ENCODE measurements at places on chromosomes 11 and 22.

- DNase-seq: no peak
These were observed 10.9 kb upstream of the FCHSD2 start for GRCh38 chr11:73152861-73153483.

GRCh38 chr11:86888164-86889000 lies 66.8 kb downstream of the FZD4 start:
- no peak for DNase-seq

GRCh38 chr11:60129853-60130252 lies 41.4 kb downstream of the MS4A2 start:
- DNase-seq: no peak

GRCh38 chr11:64241491-64242374 lies 838 bp downstream of the FKBP2 start:
- DNase-seq: peak; percentile 36

DNA sequence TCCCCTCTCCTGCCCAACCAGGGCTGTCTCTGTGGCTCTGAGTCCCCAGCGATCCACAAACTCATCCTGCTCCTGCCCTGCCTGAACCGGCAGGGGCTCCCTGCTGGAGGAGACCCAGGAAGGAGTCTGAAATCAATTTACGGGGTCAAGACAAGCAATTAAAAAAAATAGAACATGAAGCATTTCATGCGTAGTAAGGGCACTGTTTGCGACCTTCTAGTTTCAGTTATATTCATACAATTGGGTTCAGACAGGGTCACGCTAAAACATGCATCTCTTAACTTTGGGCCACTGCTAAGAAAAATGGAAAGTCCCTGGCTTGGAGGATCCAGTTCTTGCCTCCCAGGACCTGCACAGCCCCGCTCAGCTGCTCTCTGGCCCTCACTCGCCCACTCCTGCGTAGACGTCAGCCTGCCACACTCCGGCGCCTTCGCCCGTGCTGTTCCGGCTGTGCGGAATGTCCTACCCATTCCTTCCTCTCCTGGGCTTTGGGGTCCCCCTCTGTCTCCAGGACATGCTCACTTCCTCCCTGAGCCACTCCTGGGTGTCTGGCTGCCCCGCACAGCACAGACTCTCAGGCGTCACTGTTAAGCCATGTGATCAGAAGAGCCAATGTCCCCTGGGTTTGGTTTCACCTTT lies 12.8 kb downstream of the NFAM1 start:
- DNase-seq: no peak

DNA sequence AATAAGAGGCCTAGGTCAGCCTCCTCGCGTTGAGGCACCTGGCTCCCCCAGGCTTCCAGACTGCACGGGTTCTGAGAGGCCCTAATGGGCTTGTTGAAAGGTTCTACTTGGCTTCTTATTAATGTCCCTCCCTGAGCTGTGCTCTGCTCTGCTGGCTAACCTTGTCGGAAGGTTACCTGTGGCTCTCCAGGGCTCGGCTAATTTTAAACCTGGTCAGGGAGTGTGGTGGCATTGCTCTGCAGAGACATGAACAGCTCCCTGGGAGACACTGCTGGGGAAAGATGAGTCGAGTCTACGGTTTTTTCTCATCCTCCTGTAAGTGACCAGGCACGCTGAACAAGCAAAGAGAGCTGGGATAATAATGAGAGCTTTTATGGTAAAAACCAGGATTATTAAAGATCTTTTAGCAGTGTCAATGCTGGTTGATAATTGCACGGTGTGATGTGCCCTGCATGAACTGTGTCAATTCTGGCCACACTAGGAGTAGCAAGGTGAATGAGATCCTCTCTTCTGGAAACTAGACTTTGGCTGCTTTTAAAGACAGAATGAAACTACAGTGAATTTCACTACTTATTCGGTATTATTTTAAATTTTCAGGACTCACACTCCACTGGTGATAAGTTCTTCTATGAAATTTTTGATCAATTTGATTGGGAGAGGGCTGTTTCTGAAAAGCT lies 70.7 kb downstream of the TEAD1 start:
- DNase-seq: no peak

- no peak for DNase-seq
These were observed 118.5 kb downstream of the KCNQ1OT1 start for GRCh38 chr11:2581151-2581930.
